ENCODE measurements at places on chromosomes 1 and 21.

- no peak for DNase-seq
Measured at GRCh38 chr1:33182401-33182841, 578 bp upstream of the TRIM62 start.

- peak; percentile 94 for DNase-seq
Measured at GRCh38 chr1:53196485-53197290, at the start of gene CPT2. Gene CPT2, plus strand, starts transcription at chr1:53196824. Its CDS starts 120 bp downstream, at chr1:53196944.

- DNase-seq = no peak
Measured at GRCh38 chr1:119859647-119860046, 36.7 kb downstream of the ADAM30 start.

GRCh38 chr21:42974832-42975820 is 764 bp downstream of the PKNOX1 start:
- peak; percentile 77 for DNase-seq

- no peak for DNase-seq
Measured at GRCh38 chr1:16009678-16010077, 5.6 kb downstream of the SRARP start.

- no peak for DNase-seq
Measured at GRCh38 chr21:38467374-38467773, 30.9 kb downstream of the ERG start.

GRCh38 chr1:232951605-232952004 is 1.2 kb downstream of the NTPCR start:
- no peak for DNase-seq

DNA sequence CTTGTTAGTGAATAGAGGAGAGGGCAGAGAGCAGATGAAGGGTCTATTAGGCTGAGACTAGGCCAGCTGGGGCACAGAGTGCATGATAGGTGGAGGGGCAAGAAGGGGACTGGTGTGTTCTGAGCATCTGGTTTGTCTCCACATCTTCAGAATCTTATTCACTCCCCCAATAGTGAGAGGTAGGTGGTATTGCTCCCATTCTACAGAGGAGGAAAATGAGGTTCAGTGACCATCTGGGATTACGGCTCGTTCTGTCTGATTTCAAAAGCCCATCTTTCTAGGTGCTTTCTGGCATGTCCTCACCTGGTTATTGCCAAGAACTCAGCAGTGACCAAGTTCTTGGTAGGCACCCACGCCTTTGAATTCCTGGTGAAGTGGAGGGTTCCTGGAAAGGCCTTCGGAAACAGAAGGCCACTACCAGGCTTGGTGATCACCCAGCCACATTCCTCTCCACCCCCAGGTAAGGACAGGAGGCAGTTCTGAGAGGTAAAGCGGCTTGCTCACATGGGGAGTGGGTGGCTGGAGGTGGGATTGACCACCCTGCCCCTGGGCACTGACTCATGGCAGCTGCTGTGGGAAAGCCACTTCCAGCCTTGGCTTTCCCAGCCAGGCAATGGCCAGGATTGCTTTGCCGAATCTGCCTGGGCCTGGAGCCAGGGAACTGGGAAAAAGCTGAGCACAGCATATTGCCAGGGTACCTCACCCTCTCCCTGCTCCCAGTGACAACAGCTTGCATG is 18.8 kb upstream of the CITED4 start:
- no peak for DNase-seq

DNA sequence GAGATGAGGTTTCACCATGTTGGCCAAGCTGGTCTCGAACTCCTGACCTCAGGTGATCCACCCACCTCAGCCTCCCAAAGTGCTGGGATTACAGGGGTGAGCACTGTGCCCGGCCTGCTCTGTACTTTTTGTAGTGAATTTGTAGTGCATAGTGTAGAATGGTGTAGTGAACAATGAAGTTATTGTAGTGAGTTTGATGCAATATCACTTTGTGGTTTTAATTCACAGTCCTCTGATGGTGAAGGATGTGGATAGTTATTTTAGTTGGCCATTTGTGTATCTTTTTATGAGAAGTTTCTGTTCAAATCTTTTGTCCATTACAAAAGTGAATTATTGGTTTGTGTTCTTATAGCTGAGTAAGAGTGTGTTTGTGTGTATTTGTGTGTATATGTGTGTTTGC is 57.6 kb downstream of the PDE4B start:
- no peak for DNase-seq

DNA sequence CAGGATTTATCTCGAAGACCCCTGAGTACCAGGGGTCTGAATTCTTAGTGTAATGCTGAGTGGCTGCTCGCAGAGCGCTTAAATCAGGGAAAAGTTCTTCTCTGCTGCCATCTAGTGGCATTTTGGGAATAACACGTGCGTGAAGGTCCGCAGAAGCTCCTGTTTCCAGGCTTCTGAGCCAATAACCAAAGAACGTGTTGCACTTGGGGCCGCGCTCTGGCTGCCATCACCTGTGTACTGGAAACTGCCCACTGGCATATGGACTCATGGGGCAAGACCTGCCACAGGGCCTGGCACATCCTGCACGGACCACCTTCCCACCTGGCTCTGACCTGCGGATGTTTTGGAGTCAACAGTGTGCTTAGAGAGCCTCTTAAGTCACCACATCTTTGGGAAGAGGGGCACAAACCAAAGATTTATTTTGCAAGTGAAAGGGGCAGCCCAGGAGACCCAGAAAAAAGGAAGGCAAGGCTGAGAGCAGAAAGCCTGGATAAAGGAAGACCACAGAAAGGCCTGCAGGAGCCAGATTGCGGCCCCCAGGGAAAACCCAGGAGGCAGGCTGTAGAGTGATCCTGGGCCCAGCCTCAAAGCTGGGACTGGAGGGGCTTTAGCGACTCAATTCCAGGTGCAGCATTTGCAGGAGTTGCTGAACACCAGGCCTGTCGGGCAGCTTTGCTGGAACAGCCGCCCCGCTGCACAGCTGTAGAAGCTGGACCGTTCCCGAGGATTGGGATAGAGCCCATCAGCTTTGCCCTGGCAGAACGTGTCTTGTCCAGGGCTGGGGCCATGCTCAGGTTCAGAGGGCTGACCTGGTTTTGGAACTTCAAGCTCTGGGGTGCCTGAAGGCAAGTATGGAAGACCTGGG is 13.0 kb downstream of the CHIT1 start:
- peak; percentile 43 for DNase-seq

DNA sequence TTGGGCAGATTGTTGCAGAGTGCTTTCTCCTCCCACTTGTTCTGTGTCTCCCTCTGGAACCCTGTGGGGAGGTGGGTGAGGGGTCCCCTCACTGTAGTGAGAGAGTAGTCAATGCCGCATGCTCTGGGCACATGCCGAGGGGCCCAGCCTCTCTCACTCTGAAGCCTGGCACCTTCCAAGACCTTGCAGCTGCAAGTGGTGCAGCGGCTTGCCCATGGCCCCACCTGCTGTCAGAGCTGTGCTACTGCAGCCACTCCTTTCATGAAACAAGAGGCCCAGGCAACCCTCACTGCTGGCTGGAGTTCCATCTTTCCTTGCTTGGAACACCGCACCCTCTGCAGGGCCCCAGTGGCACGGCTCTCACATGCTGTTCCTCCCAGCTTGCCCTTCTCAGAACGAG is 58.4 kb upstream of the COL6A1 start:
- DNase-seq = peak; percentile 84

GRCh38 chr1:111414756-111415155 is 12.8 kb downstream of the OVGP1 start:
- no peak for DNase-seq

- DNase-seq = peak; percentile 63
Measured at GRCh38 chr1:153795934-153796785, 21.0 kb downstream of the SLC27A3 start.

GRCh38 chr1:59128784-59129227 is 168.1 kb upstream of the FGGY start:
- DNase-seq = no peak

DNA sequence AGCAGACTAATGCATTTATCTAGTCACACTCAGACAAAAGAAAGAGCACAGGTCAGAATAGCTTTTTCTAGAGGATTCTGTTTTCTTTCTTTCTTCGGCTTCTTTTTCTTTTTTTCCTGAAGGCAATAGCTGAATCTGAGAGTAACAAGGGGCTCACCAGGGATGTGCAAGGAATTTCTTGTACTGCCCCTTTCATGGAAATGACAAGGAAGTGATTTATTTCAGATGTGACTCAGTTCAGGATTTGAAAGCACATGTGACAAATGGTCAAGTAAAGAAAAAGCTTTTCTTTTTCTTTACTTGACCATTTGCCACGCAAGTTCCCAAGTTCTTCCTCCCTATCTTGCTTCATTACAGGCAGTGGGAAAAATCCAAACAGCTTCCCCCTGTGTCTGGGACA is 202.0 kb downstream of the GABPA start:
- DNase-seq = no peak

- no peak for DNase-seq
Measured at GRCh38 chr1:53482441-53483153, 23.4 kb downstream of the DMRTB1 start.

DNA sequence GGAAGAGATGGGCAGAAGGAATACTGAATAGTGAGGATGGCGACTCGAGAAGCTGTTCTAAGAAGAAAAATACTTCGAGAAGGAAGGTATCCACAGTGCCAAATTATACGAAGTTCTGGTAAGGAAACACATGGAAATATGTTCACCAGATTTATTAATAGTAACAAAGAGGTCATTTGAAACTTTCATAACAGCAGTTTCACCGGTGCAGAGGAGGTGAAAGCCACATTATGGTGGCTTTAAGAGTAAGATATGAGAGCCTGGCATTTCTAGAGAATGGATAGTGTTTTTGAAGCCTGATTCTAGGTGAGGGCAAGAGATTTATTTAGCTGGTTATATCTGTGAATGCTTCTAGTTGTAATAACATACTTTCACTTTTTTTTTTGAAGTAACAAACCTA is 56.2 kb downstream of the DPYD start:
- DNase-seq = no peak

DNA sequence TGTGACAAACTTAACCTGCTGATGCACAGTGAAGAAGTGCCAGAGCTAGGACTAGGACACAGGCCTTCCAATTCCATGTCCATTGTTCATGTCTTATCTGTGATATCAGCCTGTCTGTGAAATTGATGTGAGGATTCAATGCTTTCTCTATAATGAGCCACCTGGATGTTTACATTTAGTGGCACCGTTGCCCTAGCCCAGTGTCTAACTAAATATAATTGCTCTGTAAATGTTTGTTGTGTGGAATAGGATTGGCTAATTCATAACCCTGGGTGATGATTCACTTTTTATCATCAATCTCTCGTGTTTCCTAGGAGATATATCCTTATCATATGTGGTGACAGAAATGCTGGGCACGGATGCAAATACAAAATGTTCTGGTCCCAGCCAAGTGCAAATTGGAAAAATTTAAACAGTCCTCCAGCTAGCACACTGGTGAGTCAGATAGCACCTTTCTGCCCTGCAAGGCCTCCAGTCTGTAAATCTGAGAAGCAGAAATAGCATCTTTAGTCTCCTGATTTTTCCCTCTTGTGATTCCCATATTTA is 46.9 kb upstream of the GNG12 start:
- no peak for DNase-seq

DNA sequence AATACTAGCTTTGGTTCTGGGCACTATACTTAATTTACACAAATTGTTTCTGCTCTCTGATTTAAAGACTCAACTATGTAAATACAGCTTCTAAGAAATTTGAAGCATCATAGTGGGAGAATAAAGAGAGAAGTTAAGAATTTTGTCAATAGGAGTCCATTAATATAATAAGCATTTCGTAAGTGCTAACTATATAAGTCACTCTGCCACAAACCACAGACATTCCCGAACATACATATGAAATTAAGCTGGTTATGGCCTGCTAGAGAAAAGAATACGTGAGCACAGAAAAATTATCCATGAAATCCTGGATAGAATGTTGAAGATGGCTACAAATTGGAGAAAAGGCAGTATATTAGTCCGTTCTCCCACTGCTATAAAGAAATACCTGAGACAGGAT is 526.2 kb downstream of the MRPL39 start:
- DNase-seq = no peak

- DNase-seq = no peak
Measured at GRCh38 chr1:163085041-163085903, 16.1 kb downstream of the RGS4 start.

DNA sequence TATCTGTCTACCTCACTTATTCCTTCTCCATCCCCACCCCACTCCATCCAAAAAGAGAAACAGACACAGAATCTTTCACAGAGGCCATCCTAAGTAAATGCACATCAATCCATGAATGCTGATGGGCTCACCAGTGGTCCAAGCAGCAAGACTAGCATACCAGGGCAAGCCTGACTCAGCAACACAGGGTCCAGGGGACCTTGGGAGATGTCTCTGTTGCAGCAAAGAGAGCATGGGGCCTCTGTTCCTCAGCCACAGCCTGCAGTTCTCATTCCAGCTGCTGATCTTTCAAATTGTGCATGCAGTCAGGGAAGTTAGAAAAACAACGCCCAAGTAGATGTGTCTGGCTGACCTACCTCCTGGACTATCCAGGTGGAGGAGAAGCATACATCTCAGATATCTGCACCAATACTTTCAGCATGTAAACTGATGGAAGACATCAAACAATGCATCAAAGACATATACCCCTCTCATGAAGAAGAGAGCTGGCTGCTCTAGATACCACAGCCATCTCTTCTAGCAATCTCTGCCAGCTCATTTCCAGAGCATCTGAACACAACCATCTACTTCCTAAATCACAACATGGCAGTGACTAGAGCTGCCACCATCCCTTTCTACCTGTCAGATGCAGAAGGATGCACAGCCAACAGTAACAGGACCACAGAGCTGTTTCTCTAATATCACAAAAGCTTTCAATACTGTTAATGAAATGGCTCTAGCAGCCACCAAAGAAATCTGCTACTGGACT is 54.5 kb downstream of the CD34 start:
- DNase-seq = no peak

- DNase-seq = no peak
Measured at GRCh38 chr1:110249256-110249655, 39.1 kb downstream of the KCNC4 start.

- DNase-seq = no peak
Measured at GRCh38 chr21:21664871-21665270, 666.7 kb downstream of the NCAM2 start.

DNA sequence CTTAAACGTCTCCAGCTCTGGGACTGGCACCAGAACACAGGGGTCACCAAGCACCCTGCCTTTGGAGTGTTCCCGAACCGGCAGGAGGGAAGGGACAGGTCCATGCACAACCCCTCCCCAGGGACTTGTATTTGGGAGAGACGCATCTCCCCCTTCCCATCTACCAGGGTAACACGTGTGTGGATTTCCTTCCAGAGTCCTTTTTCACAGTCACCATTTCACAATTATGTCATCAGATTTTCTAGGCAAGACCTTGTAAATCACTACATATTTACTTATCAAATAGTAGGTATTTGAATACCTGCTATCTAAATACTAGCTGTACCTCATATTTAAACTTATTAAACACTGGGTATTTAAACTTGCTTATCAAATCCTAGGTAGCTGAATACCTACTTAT is 57.4 kb upstream of the AJAP1 start:
- no peak for DNase-seq
